ENCODE measurements at places on chromosomes 3 and 15.

DNA sequence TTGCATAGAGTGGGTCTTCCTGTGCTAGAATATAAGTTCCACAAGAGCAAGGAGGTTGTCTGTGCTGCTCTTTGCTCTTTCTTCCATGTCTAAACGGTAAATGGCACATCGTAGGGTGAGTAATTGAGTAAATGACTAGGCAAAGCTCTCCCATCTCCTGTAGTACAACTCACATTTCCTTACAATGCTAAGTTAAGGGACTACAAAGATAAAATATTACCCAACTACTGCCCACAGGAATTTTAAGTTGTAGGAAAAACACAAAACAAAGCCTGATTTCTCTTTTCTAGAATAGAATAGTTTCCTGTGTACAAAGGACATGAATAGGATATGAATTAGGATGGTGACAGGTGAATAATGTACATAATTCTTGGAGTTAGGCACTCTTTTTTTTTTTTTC lies 19.9 kb upstream of the LRIG1 start:
- no peak for DNase-seq

GRCh38 chr3:11671648-11672100 lies 28.0 kb upstream of the VGLL4 start:
- peak; percentile 8 for DNase-seq

- peak; percentile 95 for DNase-seq
Observed at GRCh38 chr15:77870195-77871065, 207.1 kb downstream of the TBC1D2B start.

DNA sequence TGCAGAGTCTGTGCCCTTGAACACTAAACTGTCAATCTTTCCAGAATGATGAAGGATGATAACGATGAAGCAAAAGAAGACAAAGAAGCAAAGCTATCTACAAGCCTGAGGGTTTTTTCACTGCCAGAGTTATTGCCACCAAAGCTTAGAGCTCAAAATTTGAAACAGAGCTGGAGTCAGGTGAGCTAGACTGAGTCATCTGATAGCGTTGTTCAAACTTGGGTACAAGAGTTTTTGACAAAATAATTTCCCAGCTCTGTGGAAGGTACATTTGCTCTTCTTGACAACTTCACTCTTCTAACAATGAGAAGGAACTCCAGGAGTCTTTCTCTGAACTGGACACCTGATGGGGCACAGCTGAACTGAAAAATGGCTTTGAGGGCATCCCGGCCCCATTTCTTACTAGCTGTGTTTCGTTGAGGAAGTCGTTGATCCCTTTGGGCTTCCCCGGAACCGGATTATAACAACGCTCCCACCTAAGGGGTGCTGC lies 715 bp downstream of the MCCC1 start:
- DNase-seq = no peak

GRCh38 chr3:135868801-135869200 lies 96.7 kb upstream of the PPP2R3A start:
- DNase-seq = no peak

DNA sequence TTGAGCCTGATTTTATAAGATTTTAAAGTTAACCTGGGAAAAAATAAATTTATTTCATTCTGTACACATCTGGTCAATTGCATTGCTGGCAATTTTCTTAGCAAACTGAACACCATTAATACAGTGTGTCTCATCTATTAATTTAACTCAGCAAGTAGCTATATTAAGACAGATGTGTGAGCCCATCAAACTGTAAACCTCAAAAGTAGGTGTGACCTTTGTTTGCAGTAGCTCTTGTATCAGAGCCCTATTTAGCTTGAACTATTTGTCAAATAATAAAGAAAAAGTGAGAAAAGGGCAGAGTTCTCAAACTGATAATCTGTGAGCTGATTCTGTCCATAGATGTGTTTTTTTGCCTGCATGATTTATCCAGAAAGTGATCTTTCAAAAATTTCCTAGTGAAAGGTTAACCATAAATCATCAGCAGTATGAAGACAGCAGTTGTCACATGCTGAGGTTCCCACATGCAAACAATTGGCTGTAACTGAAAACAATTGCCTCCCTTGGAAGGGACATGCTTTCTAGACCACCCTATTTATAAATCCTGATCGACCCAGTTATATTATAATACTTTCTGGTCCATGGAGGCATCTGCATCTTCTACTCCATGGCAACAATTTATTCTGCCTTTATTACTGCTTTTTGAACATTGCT lies 646.5 kb downstream of the NSUN3 start:
- DNase-seq = no peak

DNA sequence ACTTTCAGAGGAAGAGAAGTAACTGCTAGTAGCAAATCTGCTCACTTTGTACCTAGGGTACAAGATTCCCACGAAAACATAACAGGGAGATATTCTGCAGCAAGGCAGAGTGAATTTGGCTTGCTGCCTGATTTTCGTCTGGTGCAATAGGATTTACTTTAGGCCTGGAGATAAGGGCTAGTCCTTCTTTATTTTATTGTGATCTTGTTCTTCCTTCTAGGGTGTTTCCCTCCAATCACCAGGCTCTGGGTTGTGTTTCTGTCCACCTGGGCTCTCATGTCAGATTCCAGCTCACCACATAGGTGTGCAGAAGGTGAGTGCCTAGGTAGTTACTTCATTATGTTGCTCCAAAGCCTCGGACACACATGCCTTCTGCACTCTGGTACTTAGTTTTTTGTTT lies 211.8 kb upstream of the RGMA start:
- no peak for DNase-seq

DNA sequence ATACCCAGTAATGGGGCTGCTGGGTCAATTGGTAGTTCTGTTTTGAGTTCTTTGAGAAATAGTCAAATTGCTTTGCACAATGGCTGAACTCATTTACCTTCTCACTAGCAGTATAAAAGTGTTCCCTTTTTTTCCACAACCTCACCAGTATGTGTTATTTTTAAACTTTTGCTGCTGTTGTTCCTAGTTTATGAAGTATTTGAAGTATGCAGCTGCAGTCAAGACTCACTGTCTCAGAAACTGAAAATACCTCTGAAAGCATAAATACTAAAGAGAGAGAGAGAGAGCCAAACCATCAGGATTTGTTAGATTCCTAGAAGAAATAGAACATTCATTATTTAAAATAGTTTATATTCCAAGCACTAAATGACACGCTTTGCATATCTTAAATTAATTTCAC lies 764.2 kb downstream of the NTRK3 start:
- no peak for DNase-seq

- no peak for DNase-seq
Observed at GRCh38 chr15:56428821-56429458, 36.0 kb downstream of the MNS1 start.

- peak; percentile 57 for DNase-seq
Observed at GRCh38 chr15:37045859-37046740, 54.2 kb downstream of the MEIS2 start.

Measured in H1 (cell line).